ENCODE measurements at places on chromosomes 5 and 9.
A peak's percentile ranks its signal among the peaks of the same experiment; 100 is the strongest.

GRCh38 chr9:126457175-126457547 is 130.5 kb downstream of the MVB12B start:
- DNase-seq: no peak

DNA sequence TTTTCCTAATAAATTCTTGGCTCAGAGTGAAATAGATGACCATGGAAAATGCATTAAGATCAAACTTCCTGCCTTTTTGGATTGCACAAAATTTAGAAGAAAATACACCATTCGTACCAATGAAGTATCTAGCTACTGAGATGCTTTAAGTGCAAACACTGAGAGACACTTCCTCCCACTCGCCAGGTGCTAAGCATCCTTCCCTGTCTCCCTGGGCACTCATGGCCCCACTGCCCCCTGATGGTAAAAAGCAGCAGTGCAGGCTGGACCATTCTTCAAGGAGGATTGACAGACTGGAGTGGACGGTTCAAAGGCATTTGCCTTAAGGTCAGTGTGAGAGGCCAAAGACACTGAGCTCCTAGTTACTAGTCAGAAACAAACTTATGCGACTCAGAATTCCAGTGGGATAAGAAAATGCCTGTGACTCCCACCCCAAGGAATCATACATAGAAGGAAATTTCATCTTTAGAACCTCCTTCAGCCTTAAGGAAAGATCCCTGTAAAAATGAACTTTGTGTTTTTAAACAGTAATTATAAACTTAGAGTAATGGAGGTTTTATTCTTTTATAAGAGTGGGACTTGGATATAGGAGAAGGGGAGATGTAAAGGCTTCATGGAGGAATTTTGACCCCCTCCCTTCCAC is 86.0 kb upstream of the SLC30A5 start:
- peak; percentile 40 for DNase-seq

DNA sequence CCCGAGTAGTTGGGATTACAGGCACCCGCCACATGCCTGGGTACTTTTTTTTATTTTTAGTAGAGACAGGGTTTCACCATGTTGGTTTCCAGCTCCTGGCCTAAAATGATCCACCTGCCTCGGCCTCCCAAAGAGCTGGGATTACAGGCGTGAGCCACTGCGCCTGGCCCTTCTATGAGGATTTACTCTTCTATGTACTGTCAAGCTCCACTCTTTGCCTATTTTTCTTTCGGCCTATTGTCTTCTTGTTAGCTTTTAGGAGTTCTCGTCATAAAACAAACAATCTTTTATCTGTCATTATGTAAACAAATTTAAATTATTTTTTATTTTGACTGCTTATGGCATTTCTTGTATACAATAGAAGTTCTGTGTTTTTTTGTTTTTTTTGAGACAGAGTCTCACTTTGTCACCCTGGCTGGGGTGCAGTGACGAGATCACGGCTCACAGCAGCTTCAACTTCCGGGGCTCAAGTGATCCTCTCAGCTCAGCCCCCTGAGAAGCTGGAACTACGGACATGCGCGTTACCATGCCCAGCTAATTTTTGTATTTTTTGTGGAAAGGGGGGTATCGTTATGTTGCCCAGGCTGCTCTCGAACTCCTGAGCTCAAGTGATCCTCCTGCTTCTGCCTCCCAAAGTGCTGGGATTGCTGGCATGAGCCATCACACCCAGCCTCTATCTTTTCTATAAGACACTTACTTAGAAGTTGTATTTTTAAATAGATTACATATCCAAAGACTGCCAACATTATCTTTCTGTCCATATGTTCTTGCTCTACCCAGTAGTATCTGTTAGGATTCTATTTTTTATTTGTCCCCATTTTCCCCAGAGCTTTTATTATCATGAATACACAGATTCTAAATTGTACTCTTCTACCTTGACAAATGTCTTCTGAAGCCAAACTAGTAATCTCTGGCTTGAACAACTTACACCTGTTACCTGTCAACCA is 29.2 kb downstream of the CSNK1A1 start:
- no peak for DNase-seq

- no peak for DNase-seq
Measured at GRCh38 chr5:170389550-170389892, 354 bp upstream of the KCNMB1 start.

GRCh38 chr5:1111241-1111726 is 579 bp downstream of the SLC12A7 start:
- DNase-seq: no peak

GRCh38 chr5:178854284-178854683 is 5.5 kb upstream of the ZNF354B start:
- no peak for DNase-seq

DNA sequence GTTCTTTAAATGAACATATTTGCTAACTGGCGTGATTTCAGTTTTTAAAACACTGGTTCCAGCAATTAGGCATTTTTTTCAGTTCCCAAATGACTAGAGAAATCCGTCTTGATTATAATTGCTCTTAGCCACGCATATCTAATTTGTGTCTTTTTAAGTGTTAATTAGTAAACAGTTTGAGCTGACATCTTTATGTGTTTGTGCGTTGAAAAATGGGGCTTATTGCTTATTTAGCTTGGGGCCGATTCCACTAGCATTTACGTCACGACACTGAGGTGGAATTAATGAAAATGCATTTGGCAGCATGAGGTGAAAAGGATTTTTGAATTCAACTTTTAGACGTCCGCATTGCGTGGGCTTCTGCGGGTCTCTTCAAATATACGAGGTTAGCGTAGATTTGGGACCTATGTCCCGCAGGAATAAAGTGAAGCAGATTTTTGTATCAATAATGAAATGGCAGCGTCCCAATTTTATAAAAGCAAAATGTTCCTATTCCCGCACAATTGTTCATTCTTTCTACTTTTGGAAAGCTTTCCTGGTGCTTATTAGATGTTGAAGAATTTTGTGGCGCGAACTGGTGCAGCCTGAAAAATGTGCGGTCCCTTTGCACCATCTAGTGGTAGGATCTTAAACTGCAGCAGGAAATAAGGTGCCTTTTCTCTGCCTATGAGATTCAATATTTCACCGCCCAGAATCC is 122.7 kb upstream of the LMX1B start:
- DNase-seq: peak; percentile 33

GRCh38 chr5:96563816-96564215 is 98.4 kb upstream of the CAST start:
- DNase-seq: no peak

DNA sequence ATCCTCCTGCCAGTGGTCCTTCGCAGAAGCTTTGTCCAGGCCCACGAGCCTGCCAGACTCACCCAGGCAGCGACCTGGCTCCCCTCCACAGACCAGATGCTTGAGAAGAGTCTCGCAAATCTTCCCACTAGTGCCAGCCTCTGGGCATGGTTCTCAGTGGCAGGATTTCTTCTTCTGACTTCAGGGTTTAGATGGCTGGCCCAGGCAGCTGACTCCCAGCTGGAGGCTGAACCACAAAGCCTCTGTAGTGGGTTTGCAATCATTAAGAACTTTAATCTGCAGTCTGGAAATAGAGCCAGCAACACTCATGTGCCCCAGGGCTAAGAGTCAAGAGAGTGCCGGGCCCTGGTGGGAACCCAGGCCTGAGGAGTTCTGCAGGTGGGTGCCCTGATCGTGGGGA is 90.6 kb upstream of the ICE1 start:
- DNase-seq: no peak

GRCh38 chr9:125949703-125950460 is 202.7 kb downstream of the PBX3 start:
- DNase-seq: no peak

DNA sequence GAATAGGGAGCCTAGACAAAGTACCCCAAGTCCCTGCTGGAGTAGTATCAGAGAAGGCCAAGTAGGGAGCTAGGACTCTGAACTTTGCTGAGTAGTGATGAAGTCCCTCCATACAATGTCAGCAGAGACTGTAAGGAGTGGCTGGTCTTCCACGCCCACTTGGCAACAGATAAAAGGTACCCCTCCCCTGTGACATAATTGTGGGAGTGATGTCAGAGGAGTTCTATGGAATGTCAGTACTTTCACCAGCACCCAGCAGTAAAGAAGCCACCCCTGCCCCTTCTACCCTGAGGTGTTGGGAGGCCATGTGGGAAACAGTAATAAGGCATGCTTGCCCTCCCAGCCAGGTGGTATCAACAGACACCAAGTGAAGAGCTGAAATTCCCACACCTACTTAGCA is 143.9 kb downstream of the SLIT3 start:
- no peak for DNase-seq

- DNase-seq: no peak
Measured at GRCh38 chr9:91159664-91160121, 202.0 kb downstream of the AUH start.

GRCh38 chr5:56951946-56952691 is at the start of gene MIER3:
Gene MIER3, minus strand, starts transcription at chr5:56952123. Its CDS starts 21 bp downstream, at chr5:56952102.
- DNase-seq: peak; percentile 57

- DNase-seq: no peak
Measured at GRCh38 chr9:95581900-95582299, 65.1 kb upstream of the PTCH1 start.

DNA sequence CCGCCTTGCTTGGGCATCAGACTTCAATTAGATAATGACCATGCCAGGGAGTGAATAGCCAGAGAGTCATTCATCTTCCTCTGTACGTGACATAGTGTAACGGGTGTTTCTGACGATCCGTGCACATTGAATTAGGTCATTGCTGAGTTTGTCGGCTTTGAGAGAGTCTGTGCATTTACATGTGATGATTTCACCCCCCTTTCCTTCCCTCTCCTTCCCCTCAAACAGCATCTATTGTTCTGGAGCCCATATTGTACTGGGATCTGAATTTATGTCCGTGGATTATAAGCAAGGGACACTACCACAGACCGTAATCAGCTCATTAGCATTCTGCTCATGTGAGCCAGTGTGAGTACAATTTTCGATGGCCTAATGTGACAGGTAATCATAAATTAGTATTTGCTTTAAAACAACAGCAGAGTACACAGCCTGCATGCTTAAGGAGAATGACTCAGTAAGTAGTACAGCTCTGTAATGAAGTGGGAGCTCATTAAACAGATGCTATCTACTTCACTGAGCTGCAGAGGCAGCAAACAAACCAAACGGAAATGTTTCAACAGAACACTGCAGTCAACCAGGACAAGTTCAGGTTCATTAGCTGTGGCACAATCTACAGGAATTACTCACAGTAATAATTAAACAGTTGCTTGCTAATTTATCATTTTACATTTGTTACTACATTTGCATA is 302.1 kb downstream of the CSNK1G3 start:
- no peak for DNase-seq

- no peak for DNase-seq
Measured at GRCh38 chr9:18721267-18721994, 247.5 kb downstream of the ADAMTSL1 start.

DNA sequence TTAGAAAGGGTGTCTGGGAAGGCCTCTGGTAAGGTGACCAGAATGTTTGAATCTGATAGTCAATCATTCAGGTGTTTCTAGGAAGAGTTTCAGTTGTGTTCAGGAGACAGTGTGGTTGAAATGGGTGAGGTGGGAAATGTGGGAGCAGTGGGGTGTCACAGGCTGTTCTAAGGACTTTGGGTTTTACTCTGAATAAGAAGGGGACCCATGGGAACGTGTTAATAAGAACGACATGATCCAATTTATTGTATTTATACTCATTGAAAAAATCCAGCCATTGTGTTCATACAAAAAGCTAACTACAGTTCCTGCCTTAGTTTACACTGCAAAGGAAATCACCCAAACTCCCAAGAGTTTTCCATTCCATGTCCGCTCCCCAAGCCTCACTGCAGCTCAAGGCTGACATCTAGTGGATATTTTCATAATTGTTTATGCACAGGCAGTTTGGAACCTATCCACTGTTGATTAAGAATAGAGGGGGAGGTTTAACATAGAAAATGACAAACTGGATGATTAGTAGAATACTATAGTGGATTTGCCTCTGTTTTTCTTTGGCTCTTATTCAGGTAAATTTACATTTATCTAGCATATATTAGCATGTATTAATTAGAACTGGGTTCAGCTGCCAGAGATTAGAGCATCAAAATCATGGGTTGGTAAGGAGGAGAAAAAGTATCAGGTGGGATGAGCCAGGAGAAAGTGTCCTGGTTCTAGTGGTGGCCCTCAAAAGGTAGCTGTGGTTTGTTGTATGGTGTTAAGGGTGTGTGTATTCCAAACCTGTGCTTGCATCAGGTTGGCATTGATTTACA is 17.7 kb downstream of the CAVIN4 start:
- DNase-seq: no peak

- DNase-seq: no peak
Measured at GRCh38 chr9:122040561-122041242, 52.4 kb downstream of the TTLL11 start.

- no peak for DNase-seq
Measured at GRCh38 chr5:31844622-31845345, 205.9 kb downstream of the PDZD2 start.

- no peak for DNase-seq
Measured at GRCh38 chr5:157761690-157762621, 18.4 kb downstream of the LSM11 start.

DNA sequence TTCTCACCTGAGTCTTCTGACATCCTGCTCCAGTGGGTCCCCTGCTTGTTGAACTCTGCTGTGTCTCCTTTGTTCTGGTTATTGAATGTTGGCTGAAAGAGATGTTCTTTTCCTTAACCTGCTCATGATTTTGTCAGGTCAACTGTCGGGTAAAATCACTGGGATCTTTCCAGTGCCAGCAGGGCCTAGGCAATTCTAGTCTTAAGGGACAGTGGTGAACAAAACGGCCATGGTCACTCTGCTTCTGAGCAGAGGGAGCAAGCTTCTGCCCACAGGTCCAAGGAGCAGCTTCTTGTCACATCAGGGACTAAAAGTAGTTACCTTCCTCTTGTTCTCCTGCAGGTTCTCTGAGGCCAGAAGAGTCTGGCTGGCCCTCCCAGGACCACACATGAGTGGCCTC is 65.6 kb downstream of the SEC61B start:
- no peak for DNase-seq

DNA sequence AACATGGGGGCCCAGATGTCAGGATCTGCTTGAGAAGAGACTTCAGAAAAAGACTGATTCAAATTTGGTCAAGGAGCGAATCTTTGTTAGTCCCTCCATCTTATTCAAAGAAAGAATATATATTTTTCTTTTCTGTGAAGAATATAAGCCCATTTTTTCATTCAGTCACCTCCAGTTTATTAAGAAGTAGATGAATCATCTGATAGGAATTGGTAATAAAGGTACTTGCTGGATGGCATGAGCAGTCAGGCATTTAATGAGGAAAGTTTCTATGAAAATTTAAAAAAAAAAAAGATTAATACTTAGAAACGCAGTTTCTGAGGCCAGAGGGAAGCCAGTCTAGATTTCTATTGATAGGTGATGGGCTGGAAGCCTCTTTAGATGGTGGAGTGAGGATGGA is 373.1 kb upstream of the SMC2 start:
- no peak for DNase-seq

DNA sequence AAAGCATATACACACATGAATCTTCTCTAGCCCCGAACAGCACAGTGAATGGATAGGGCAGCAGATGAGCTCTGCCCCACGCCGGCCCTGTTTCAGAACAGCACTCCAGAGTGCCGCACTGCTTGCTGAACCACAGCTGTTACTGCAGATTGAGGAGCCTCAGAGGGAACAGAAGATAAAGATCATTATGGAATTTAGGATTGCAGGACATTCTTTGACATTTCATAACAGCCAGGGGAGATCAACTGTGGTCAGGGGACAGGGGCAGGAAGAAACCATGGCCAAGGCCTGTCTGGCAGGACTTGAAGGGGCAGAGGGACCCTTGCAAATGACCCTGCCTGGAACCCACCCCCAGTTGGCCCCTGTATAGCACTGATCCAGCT is 20.6 kb downstream of the IRF1 start:
- DNase-seq: no peak

Measured in stimulated activated CD8-positive, alpha-beta memory T cell treated with anti-CD3 and anti-CD28 coated beads, Interleukin-7, amount 100 ng/mL, for 1 hour (primary cell).